ENCODE measurements at places on chromosomes 2 and 18.
A peak's percentile ranks its signal among the peaks of the same experiment; 100 is the strongest.

GRCh38 chr2:19848952-19849351 lies 52.8 kb downstream of the TTC32 start:
- no peak for DNase-seq

DNA sequence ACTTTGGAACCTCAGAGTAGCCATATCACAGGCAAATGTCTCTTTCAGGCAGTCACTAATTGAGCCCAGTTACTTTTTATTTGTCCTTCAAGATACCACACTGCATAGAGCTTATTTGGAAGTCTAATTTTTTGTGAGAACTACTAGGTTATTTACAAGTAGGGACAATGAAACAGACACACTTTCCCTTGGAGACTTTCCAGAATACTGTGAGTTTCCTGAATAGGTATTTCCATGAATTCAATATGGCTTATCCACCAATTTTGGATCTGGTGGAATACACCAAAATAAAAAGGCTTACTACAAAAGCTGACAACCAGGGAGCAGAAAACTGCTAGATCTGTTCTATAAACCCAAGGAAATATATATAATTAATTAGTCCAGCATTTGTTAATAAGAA lies 83.3 kb downstream of the NRXN1 start:
- DNase-seq: no peak

DNA sequence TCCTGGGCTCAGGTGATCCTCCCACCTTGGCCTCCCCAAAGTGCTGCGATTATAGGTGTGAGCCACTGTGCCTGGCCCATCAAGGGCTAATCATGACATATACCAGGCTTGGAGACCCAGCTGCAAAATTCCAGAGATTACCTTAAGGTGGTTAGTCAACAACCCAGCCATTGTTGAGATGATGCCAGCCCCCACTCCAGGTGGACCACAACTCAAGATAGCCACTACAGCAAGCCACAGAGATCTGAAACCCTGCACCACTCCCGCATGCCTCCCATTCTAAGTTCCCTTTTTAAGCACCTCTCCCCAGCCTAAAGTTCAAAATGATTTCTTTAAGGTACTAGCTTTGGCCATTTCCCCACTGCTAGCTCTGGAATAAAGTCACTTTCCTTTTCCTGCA lies 4.6 kb upstream of the CLK1 start:
- no peak for DNase-seq

GRCh38 chr18:9629709-9630108 lies 15.3 kb upstream of the PPP4R1 start:
- DNase-seq: no peak

DNA sequence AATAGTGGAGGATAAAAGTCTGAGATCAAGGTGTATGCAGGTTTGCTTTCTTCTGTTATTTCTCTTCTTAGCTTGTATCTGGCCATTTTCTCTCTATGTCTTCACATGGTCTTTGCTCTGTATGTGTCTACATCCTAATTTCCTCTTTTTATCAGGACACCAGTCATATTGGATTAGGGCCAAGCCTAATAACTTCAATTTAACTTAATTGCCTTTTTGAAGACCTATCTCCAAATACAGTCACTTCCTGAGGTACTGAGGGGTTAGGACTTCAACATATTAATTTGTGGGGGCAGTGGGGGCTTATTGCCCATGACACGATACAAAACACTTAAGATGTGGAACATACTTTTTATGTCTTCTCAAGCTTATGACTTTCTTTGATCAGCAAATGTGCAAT lies 632.9 kb upstream of the CELF4 start:
- DNase-seq: no peak

- DNase-seq: no peak
Measured at GRCh38 chr18:10101729-10102128, 187.9 kb downstream of the VAPA start.

DNA sequence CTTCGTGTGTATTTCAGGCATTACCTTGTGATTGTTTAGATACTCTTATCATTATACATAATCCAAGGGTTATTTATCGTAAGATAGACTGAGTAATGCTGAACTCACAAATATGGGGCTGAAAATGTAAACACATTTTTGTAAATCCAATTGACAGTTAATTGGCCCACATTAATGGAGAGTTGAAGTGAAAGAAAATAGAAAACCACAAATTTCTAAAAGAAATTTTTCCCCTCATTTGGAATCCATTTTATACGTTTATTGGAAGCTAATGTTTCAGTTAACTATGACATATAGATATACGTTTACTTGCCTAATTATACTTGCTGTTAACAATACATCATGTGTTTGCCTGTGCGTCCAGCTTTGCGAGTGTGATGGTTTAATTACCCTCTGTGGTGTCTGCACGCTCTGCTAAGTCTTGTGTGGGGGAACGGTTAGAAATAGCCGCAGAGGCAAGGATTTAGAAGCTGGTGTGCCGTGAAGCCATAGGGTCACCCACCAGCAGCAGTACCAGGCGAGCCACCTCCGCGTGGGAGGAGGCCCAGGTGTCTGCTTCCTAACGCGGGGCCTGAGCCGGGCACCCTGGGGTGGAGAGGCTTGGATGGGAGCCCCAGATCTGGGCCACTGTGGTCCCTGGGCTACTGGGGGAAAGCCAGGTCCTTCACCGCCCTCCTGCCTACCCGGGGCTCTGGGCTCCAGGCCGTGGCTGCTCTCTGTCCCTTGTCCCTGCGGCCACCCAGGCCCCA lies 38.0 kb downstream of the TSHZ1 start:
- DNase-seq: no peak

GRCh38 chr2:120857422-120857821 lies 121.8 kb downstream of the GLI2 start:
- DNase-seq: no peak

- no peak for DNase-seq
Measured at GRCh38 chr2:29347774-29348461, 232.7 kb downstream of the CLIP4 start.

GRCh38 chr2:218882866-218883366 lies 2.3 kb downstream of the WNT10A start:
- no peak for DNase-seq

- DNase-seq: no peak
Measured at GRCh38 chr2:155178921-155179320, 480.4 kb downstream of the KCNJ3 start.

GRCh38 chr2:190110131-190110530 lies 47.6 kb upstream of the MSTN start:
- DNase-seq: peak; percentile 35

GRCh38 chr2:218782528-218782844 lies 539 bp downstream of the CYP27A1 start:
- DNase-seq: no peak

GRCh38 chr2:167637741-167638140 lies 609.7 kb downstream of the STK39 start:
- no peak for DNase-seq

GRCh38 chr2:162475661-162476060 lies 131.7 kb downstream of the GCA start:
- peak; percentile 53 for DNase-seq

DNA sequence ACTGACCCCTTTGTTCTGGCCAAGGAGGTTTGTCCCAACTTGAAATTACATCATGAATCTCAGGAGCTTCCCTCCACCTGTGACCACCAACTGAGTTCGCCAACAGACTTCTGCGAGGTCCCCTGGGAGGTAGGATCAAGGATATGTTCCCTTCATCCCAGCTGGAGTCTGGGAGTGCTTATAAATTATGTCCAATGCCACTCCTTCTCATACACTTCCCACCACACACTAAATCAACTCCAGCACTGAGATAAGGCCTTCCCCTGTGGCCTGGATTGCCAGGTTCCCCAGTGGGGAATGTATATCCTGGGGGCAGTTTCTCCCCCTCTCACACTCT lies 99.2 kb downstream of the RND3 start:
- DNase-seq: no peak

DNA sequence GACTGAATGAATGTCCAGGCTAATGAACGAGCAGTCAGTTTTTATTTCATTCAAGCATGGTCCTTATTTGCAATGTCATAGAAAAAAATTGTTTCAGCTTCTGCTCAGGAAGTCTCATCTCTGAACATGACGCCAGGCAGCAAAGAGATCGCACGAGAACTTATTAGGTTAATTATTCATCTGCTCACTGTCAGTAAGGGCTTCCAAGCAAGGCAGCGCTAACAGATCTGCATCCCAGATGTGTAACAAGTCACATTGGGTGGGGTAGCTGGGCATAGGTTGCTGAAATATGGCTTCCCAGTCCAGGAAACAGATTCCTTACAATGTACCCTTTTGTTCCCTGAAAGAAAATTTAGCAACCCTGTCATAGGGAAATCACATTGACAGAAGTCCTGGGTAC lies 63.5 kb downstream of the ANKRD44 start:
- no peak for DNase-seq

GRCh38 chr18:48993586-48993985 lies 42.8 kb upstream of the SMAD7 start:
- no peak for DNase-seq

DNA sequence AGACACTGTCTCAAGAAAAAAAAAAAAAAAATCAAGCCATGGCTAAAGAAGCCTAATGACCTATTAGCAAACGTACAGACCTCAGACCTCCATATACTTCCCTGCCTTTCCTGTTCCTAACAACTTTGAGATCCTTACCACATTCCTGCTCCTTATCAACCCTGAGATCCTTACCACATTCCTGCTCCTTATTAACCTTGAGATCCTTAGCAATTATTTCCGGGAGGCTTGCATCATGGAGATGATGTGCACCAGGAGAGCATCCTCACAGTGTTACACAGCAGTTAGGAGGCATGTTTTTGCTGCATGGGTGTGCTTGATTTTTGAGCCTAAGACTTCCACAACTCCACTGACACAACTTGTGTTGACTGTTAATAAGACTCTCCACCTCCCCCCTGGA lies 54.6 kb upstream of the RASGRP3 start:
- no peak for DNase-seq

DNA sequence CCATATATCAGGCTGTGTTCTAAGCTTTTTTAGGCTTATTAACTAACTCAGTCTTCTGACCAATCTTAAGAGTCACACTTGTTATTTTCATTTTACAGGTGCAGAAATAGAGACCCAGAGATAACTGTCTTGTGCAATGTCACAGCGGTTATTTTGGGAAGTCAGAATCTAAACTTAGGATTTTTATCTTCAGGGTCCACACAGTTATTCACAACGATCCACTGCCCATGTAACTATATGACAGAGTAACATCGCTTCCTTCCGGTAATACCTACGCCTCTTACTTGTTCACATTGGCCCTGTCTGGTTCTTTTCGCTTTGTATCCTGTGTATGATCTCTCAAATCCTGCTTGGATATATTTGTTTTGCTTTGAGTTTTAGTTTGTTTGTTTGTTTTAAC lies 631.7 kb downstream of the LRP1B start:
- DNase-seq: no peak

- no peak for DNase-seq
Measured at GRCh38 chr18:34083910-34084535, 140.7 kb downstream of the NOL4 start.

DNA sequence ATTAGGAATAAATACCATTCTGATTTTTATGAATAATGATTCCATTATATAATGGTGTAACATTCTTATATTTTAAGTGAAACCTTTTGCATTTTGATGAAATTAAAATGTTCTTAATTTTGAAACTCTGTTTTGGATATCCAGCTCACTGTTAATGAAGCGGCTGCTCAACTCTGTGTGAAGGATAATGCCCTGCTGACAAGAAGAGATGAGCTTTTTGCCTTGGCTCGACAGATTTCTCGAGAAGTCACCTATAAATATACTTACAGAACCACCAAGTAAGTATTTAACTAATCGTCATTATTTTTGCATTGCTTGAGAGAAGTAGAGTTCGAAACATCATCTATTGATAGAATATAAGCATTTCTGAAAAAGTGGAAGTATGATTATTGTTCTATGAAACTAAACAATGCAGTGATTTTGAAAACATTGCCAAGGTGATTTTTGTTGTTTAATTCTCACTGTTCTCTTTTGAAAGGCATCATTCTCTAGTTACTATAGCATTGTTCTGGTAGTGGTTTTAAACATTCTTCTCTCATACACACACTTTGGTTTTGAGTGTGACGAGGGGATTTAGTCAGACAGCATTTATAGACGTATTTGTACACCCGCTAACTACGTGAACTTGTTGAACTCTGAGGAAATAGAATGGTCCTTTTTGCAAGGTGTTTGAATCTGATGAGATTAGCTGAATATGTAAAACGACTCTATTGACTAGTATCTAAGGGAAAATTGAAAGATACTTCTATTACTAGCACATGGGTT lies 21.5 kb downstream of the NAB1 start:
- no peak for DNase-seq

Measured in hippocampal formation (tissue), 2 donors.